NAMALWA (cell line): ENCODE measurements at places on chromosomes 6 and 20.

DNA sequence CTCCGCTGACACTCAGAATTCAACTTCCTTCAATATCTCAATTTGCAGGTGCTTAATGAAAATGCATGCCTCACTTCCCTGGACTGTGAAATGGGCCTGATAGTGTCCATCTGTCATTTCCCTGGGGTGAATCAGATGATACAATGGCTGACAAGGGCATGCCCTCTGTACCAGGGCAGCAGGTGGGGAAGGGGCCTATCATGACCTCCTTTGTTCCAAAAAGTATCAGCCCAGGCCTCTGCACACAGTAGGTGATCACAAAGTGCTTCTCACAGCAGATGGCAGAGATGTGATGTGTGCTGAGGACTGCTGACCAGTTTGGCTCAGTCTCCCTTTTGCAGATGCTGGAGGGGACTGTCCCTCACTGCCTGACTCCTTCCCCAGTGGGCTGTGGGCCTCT is 44.3 kb downstream of the DLGAP4 start:
- DNase-seq = no peak

- no peak for DNase-seq
These were observed 115.4 kb upstream of the DST start for GRCh38 chr6:56758120-56758519.

DNA sequence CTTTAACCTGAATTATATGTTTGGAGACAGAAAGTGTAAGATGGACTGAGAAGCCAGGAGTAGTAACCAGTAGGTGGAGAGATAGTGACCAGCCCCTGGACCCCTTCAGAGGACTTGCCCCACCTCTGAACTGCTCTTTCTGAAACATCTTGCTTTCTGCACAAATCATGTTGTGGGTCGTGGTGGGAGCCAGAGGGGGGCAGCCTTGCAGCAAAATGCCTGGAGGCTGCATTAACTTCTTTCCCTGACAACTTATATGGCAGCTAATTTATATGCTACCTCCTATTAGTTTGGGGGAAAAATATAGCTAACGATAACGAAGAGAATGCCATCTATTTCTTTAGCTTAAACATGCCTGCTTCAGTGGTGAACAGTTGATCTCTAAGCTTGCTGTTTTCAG is 859.8 kb downstream of the MAFB start:
- DNase-seq = peak; percentile 6

DNA sequence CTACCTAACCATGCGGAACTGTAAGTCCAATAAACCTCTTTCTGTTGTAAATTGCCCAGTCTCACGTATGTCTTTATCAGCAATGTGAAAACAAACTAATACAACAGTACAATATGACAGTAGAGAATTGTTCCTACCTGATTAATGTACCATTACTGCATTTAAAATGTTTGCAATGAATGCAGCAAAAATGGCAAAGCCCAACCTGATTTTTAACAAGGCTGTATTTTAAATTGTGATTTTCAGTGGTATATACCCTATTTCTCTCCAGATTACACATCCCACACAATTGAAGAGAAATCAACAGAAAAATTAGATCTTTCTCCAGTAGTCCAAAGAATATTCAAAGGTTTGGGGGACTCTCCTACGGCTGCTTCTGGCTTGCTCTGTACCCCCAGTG is 3.3 kb upstream of the PCSK2 start:
- DNase-seq = no peak

DNA sequence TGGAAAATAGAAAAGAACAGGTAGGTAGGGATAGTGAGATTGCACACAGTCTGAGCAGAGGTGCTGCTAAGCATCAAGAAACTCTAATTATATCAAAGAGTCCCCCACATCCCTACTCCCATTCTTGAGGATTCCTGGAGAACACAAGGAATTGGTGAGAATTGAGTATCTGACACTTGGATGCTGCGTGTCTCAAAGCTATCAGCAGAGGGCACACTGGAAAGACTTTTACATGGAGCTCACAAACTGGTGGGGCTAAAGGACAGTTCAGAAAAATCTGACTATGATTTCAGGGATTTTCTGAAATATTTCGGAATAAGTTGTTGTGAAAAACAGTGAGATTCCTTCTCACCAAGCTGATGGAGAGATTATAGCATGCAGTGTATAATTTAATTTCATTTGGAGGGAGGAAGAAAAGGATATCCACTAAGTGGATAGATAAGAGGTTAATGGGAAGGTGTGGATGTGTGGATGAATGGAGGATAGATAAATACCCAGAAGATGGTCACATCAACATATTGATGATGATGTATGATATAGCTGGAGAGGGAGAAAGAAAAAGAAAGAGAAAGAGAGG is 215.4 kb upstream of the DEFB112 start:
- peak; percentile 5 for DNase-seq

DNA sequence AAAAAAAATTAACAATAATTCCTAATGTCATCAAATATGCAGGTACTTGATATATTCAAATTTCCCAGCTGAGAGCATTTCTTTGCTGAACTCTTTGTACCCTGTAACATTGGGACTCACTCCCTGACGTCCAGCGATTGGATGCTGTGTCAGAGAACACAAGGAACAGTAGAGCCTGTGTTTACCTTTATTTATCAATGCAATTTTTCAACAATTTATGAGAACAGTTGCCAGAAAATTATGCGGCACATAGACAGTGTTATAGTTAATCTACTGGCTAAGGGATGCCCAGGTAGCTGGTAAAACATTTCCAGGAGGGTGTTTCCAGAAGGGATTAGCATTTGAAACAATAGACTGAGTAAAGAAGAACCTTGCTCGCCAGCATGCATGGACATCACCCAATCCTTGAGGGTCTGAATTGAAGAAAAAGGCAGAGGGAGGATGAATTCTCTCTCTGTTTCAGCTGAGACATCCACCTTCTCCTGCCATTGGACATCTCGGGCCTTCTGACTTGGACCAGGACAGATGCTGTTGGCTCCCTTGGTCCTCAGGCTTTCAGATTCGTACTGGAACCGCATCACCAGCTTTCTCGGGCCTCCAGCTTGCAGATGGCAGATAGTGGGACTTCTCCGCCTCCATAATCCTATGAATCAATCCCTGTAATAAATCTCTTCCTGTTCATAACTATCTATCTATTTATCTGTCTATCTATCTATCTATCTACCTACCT is 42.2 kb upstream of the NCOA3 start:
- DNase-seq = no peak

GRCh38 chr6:8627085-8627861 is 191.9 kb upstream of the SLC35B3 start:
- DNase-seq = no peak

GRCh38 chr20:51985013-51985415 is 182.7 kb upstream of the SALL4 start:
- DNase-seq = no peak

DNA sequence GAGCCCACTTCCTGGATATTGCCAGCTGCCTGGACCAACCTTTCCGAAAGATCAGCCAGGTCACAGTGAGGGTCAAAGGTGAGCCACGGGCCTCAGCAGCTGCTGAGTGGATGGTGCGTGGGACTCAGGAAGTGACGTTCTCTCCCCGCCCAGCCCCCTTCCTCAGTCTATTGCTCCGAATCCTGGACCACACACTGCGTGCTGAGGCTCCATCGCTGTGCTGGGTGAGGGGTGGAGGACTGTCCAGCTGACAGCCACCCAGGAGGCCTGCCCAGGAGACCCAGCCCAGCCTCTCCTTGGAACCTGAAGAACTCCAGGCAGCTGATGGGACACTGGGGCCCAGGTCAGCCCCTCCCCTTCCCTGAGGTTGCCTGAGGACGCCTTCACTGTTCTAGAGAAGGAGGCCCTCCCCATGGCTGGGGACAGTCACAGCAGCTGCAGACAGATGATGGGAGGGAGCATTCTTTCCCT is 94.4 kb upstream of the CD93 start:
- no peak for DNase-seq

- DNase-seq = no peak
These were observed 278.0 kb upstream of the CDH4 start for GRCh38 chr20:60974022-60974421.

- DNase-seq = no peak
These were observed 20.3 kb downstream of the FAM162B start for GRCh38 chr6:116745176-116745575.

DNA sequence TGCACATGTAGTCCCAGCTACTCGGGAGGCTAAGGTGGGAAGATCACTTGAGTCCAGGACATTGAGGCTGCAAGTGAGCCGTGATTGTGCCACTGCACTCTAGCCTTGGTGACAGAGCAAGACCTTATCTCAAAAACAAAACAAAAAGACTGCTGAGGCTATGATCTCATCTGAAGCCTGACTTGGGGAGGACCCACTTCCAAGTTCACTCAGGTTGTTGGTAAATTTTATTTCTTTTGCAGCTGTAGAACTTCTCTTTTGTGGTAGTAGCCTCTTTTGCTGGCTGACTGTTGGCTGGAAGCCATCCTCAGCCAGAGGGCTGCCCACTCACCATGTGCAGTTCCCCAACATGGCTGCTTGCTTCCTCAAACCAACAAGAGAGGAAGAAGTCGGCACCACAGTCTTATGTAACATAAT is 36.8 kb upstream of the ME1 start:
- DNase-seq = peak; percentile 3

DNA sequence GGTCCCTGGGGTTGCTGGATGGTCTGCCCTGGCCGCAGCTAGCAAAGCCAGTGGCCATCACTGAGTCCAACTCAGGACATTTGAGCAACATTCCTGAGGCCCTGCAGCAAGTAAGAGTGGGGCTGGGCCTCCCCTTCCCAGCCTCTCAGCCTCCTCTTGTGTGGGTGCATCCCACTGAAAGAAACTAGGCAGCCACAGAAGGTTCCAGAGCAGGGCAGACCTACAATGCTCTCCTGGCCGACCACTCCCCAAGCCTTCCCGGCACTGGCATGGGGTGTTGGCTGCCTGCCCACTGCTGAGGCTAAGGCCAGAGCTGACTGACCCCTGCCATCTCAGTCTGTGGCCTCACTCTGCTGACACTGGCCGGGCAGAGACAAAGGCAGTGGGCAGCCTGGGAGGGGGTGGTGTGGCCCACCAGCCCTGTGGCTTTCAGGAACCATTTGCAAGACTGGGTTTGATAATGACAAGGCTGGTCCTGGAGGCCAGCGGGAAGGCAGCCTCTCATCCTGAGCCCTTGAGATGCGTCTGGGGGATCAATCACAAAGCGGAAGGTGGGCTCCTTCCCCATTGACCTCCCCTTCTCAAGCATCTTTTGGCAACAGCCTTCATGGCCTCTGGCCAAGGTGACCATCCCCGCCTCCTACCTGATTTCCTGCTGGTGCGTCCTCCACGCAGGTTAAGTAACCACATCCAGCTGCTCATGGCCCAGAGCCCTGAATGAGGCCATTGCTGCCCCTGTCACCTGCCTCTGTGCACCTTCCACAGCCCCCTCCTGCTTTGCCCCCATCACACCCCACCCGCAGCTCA is 9.6 kb downstream of the DLGAP4 start:
- DNase-seq = no peak

GRCh38 chr20:51013577-51014330 is 9.2 kb downstream of the KCNG1 start:
- DNase-seq = no peak

DNA sequence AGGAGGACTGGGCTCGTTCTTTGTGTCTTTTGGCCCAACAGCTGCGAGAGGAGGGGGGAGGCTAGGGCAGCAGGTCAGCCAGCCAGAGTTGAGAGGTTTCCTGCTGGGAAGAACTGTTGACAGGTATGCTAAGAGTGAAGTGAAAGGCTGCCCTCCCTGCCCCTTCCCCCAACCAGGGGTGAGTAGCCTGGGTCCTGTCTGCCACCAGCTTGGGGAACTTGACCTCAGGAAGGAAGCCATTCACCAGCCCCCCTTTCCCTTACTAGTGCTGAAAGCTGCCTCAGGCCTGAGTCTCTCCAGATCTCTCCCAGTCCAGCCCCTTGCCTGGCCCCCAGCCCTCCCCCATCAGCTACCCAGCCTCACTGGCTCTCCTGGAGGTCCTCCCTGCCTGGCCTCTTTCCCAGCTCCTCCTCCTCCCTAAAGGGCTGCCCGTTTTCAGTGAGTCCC is 20.7 kb upstream of the ZNF76 start:
- DNase-seq = no peak

DNA sequence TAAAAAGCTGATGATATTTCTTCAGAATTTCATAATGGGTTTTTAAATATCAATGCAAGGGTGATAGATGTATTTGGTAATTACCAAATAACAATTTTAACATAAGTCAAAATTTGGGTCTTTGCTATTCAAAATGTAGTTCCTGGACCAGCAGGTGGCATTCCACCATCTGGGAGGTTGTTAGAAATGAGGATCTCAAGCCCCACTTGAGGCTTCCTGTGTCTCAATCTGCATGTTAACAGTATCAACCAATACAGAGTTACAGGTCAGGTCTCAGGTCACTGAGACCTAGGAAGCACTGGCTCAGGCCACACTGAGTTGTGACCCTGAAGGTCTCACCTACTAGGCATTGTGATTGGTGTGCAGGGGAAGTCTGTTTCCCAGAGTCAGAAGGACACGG is 57.2 kb upstream of the MTRF1L start:
- no peak for DNase-seq

DNA sequence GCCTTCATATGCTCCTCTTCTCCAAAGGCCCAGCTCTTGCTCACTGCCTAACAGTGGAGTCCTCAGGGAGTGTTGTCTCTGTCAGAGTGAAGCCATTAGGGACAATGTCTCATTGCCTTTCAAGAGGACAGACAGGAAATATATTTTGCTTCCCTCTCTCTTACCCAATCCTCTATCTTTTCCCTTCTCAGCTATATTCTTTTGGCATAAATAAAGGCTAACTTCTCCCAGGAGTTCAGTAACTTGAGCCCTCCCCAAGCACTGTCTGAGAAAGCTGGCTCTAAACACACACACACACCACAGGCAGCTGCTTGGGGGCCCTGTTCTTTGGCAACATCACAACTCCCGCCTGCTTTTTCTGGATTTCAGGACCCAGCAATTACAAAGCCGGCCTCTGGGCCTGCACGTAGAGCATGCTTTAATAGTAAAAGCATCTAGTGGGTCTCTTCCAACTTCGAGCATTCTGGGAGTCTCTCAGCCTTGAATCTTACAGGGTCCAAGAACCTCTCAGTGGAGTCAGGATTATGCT is 34.7 kb upstream of the LAMA4 start:
- no peak for DNase-seq

DNA sequence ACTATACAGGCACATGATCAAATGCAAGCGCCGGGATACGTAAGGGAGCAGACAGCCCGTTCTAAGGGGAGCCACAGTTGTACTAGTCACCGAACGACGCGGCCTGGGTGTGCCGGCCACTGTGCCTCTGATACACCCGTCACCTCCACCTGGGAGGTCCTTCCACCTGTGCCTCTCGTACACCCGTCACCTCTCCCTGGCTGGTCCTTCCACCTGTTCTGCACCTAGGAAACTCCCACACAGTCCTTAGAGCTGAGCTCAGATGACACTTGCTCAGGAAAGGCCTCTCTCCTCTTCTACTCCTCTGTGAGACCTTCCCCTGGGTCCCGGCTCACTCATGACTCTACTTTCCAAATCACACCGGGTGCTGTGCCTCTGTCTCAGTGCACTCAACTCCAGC is 245.0 kb downstream of the TTLL2 start:
- no peak for DNase-seq

- no peak for DNase-seq
These were observed 15.3 kb upstream of the MMP9 start for GRCh38 chr20:45993197-45993951.

DNA sequence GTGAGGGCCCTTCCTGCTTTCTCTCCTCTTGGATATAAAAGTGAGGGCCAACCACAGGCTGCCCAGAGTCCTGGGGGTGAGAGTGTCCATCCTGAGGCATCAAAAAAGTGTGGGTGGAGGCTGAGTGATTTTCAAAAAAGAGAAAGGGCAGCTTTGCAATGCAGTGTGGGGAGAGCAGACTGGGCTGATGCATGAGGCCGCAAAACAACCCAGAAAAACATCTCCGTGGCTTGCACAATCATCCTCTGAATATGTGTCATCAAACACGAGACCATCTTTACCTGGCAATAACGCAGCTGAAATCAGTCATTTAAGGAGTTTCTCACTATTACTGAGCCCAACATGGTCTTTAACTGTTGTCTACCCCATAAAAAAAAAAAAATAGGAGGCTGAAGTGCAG is 191.2 kb upstream of the SOX4 start:
- no peak for DNase-seq
